Myocyte (in vitro differentiated cells): ENCODE measurements at places on chromosomes 2 and 18. TPM values are rescaled to one million over a fixed set of nuclear protein-coding genes. Genes with fewer than 3 reads are reported as not detected.

GRCh38 chr2:105600602-105600948 lies 144.1 kb upstream of the NCK2 start:
- DNase-seq: no peak

Gene POTEJ
- total RNA-seq: not detected in 2 replicates

GRCh38 chr18:275486-275885 lies 7.6 kb upstream of the THOC1 start:
- DNase-seq: no peak

DNA sequence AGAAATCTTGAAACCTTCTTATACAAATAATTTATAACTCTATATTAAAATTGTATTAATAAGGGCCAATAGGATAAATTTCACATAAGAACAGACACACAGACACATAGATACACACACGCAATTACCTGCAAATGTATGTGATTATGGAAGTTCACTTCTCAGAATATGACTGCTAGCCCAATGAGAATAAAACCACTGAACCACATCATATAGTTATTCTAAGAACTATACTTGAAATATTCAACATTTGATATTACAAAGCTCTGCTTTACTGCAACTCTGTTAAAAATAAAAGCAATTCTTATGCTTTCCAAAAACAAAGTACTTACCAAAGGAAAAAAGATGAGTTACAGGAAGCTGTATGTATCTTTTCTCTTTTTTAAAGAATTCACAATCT lies 51.1 kb downstream of the PGAP1 start:
- DNase-seq: no peak
